Amygdala (tissue), 56 donors: ENCODE measurements at places on chromosomes 6 and 20.

GRCh38 chr20:15814360-15814759 lies 758.9 kb downstream of the KIF16B start:
- DNase-seq, result no peak

DNA sequence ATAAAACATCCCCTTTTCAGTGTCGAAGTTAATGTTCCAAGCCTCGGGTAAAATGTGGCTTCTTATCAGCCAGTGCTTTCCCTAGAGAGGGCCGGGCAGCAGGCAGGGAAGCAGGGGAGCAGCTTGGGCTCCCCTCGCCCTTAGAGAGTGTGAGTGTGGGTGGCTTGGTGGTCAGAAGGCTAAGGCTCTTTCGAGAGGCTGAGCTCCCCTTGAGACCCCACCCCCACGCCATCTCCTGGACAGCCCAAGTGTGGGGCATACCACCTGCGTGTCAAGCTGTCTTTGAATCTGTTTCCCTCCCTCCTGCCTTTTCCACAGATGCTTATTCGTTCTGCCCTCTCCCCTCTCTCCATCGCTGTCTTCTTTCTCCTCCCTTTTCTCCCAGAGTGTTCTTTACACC lies 95.1 kb upstream of the FOXP4 start:
- no peak for DNase-seq

- no peak for DNase-seq
These were observed 46.7 kb downstream of the TMEM170B start for GRCh38 chr6:11584244-11584643.

DNA sequence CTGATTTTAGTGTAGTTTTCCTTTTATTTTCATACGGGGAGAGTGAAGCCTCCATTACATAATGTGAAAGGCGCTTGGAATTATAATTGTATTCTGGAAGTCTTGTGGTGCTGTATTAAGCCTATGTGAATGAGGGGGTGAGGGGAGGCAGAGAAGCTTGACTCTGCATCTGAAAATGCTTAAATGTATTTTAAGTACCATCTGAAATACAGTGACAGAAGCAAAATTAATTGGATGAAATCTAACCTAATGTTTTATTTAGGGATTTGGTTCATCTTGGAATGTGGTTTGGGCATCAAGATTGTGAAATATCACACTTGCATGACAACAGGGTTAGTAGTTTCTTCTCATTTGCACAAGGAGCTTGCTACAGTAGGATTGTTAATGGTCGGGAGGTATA lies 41.2 kb downstream of the TMEM200A start:
- no peak for DNase-seq

GRCh38 chr6:105484238-105485161 lies 81.6 kb upstream of the PREP start:
- DNase-seq, result no peak

GRCh38 chr6:127180426-127180825 lies 62.0 kb downstream of the RSPO3 start:
- DNase-seq, result no peak

DNA sequence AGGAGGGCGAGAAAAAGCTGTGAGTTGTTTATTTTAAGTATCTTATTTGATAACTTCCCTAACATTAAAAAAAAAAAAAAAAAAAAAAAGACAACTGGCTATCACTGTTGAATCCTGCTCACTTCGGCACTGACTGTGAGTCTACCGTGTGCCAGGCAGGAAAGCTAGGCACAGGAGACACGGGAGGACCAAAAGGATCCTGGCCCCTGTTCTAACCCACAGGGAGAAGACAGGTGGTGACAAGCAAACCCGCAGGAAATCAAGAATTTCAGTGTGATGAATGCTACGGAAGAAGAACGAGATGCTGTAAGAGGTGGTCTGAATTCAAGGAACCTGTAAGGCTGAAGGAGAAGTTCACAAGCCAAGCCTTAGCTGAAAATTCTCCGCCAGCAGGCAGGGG lies 94.7 kb upstream of the NFATC2 start:
- DNase-seq, result no peak

DNA sequence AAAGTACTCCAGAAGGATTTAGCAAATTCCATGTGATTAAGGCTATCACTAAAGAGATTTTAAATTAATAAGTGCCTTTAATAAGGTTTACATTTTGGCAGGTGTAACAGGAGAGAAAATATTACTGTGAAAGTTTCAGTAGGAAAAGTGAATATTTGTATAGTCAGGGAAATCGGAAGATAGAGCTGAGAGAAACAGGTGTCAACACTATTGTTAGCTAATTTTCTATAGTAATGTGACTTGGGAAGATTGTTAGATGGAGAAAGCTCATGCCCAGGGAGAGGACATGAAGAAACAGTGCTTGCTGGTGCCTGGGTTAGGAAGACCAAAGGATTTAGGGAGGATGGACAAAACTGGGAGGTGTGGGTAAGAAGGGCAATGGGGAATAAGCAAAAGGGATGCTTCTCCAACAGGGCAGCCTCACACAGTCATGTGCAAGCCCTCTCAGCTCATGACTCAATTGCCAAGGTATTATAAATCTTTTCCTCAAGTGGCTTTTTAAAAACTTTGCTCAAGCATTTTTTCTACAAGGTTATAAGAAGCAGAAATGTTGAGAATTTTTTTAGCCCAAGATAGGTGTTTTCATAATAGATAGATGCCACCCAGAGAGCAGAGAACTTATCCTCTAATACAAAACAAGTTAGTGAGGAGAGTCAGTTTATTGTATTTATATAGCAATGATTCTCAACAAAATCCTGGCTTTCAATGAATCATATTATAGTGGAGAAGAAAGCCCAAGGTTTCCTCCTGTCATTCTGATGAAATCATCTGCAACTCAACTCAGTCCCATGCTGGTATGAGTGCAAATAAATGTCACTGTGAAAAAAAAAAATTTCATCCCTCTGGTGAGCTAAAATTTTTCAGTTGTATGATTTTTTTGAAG lies 325.2 kb upstream of the NT5E start:
- no peak for DNase-seq

- no peak for DNase-seq
These were observed 7.9 kb upstream of the TBPL1 start for GRCh38 chr6:133945158-133945557.

DNA sequence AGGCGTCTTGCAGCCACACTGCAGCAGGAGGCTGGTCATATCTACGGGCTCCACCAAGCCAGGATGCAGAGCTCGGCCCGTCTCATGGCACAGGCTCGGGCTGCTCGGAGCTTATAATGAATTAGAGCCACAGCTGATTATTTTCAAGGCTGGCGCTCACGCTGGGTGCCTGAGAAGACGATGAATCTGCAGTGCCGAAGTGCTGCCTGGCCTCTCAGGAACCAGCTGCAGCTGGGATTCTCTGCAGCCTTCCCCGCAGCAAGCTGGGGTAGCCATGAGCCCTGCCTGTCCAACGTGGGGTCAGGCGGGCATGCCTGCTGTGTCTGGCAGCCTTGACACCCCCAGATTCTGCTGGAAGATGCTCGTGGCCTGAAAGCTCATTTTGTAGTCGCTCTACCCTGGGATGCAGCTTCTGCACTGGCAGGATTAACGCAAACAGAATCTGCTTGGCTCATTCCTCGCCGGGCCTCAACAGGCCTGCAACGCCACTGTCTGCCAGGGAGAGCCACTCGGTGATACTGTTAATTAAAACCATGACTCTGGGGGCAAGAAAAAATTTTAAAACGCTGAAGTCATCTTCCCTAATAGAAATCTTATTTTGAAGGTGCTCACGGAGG lies 104.3 kb downstream of the CDH26 start:
- DNase-seq, result peak; percentile 35

- no peak for DNase-seq
These were observed 70.2 kb downstream of the RIN2 start for GRCh38 chr20:19828232-19828631.

DNA sequence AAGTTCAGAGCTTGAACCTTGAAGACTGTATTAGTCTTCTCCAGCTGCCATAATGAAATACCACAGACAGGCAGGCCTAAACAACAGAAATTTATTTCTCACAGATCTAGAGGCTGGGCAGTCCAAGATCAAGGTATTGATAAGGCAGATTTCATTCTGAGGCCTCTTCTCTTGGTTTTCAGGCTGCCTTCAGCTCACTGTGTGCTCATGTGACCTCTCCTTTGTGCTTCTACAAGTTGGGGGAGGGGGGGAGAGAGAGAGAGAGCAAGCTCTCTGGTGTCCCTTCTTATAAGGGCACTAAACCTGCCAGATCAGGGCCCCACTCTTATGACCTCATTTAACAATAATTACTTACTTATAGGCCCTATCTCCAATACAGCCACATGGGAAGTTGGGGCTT lies 102.6 kb upstream of the RSPO3 start:
- no peak for DNase-seq
